Kidney (tissue), 22 donors: ENCODE measurements at places on chromosomes 11 and 22. TPM values are rescaled to one million over a fixed set of nuclear protein-coding genes. Genes with fewer than 3 reads are reported as not detected.

GRCh38 chr11:8389029-8389996 lies 125.6 kb upstream of the LMO1 start:
- peak; percentile 70 for DNase-seq
- no peak overlapping the region for H3K27ac ChIP-seq
- H3K36me3 ChIP-seq, result no peaks in the 10 kb centered on the region

DNA sequence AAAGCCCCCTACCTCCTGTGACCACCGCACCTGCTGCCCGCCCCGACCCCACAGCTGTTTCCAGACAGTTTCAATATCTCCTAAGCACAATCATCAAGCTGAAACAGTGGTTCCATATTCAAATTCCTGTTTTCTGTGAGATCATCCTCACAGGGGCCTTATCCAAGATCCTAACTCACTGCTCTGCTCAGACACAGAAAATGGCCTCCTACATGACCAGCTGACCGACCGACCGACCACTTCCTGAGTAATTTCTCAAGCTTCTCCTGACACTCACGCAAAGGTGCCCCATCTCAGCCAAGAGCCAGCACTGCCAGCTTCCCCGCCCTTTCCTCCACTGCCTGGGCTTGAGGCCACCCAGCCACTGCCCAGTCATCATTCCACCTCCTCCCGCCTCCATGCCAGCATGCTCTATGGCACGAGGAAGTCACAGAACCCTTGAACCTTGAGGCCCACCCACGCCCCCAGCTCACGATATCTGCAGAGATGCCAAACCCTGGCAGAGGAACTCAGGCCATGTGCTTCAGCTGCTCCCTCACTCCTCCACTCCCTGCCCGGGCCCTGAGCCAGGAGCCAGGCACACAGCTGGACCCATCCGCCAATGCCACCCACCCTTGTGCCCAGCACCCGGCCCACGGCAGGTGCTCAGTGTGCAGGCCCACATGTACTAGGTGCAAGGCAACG lies 14.0 kb downstream of the KIAA0930 start:
- H3K27ac ChIP-seq, result no peak overlapping the region
- no peaks in the 10 kb centered on the region for H3K4me1 ChIP-seq
- H3K36me3 ChIP-seq, result no peaks in the 10 kb centered on the region
- H3K27me3 ChIP-seq, result no peaks in the 10 kb centered on the region
- DNase-seq, result peak; percentile 77

DNA sequence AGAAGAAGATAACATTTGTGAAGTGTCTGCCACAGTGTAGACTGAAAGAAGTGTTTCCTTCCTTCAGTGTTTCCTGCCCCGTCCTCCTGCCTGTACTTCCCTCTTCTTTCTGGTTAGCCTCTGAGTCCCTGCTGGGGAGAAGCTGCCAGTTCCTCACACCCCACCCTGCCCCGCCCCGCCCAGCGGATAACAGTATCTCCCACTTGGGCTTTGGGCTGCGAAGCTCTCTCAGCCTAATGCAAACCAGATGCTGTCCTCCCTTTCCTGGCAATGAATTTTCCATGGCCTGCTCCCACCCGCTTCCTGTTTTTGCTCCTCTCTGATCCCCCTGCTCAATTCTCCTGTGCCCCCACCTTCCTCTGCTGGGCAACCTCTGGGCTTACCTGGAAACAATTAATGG lies 5.2 kb upstream of the RAB3IL1 start:
- H3K4me3 ChIP-seq, result no peak overlapping the region
- no peaks in the 10 kb centered on the region for H3K27me3 ChIP-seq

DNA sequence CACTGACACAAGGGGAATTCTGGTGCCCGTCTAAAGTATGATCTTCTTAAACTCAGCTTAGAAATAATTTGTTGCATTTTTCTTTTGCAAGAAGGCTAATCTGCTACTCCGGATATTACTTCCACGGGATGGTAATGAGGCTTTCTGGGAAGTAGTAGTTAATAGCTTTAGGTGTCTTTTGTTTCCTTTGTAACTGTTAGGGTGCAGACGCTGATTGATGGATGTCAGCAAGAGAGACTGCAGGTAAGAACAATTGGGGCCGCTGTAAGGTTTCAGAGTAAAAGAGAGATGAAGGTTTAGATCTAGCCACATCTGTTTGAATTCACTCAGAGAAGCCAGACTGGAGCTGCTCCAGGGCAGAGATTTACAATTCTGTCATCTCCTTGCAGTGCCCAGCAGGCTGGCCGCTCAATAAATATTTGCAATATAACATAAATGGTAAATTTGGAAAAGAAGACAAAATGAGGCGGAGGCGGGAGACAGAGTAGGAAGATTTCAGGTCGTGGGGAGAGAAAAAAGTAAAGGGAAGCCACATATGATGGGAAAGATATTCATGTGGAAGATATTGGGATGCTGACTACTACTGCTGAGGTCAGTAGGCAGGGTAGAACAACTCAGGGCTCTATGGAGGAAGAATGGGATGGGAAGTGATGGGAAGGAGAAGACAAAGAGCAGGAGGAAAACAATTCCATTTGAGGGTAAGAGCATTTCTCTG lies 320.5 kb downstream of the AASDHPPT start:
- no peak for DNase-seq
- H3K27me3 ChIP-seq, result no peaks in the 10 kb centered on the region
- H3K27ac ChIP-seq, result no peak overlapping the region
- no peaks in the 10 kb centered on the region for H3K4me1 ChIP-seq
- H3K4me3 ChIP-seq, result no peak overlapping the region
- no peaks in the 10 kb centered on the region for H3K36me3 ChIP-seq

GRCh38 chr11:31641477-31642062 lies 132.0 kb downstream of the ELP4 start:
- DNase-seq, result peak; percentile 32
- H3K27me3 ChIP-seq, result no peaks in the 10 kb centered on the region
- no peaks in the 10 kb centered on the region for H3K36me3 ChIP-seq
- H3K27ac ChIP-seq, result no peak overlapping the region
- H3K4me3 ChIP-seq, result no peak overlapping the region
- no peaks in the 10 kb centered on the region for H3K4me1 ChIP-seq

DNA sequence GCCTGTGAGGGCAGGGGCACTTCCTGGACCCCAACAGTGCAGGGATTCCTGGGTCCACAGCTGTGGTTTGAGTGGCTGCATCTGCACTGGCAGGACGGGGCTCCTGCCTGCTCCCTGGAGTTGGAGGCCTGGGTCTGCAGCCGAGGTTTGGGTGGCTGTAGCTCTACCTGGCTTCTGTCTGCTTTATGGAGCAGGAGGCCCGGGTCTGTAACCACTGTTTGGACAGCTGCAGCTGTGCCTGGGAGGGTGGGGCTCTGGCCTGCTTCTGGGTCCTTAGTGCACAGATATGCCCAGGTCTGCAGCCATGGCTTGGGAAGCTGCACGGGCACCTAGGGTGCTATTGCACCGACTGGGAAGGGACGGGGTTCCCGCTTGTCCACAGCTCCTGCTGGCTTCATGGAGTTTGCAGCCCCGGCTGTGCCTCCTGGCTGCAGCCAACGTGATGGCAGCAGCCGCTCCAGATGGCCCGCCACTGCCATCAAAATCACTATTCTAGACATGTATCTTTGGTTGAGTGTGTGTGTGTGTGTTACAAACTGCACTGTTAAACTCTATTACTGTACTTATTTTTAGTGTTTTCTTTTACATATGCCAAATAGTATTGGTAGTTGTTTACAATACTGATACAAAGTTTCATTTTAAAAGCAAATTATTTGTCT lies 412.3 kb upstream of the KIRREL3 start:
- no peaks in the 10 kb centered on the region for H3K4me1 ChIP-seq
- no peak overlapping the region for H3K27ac ChIP-seq
- H3K36me3 ChIP-seq, result no peaks in the 10 kb centered on the region
- no peaks in the 10 kb centered on the region for H3K27me3 ChIP-seq

DNA sequence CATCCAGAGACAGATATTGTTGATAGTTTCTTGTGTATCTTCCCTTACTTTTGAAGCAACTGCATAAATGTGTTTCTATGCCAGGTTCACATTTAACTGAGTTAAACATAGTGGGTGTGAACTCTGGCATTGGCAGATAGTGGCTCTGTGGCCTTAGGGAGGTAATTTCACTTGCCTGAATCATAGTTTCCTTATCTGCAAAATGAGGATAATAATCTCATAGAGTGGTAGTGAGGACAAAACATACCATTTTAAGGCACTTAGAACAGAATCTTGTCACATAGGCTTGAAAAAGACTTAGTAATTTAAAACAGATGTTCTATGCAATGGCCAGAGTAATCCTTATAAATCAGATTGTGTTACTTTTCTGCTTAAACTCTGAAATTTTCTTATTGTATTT lies 56.4 kb upstream of the SYN3 start:
- DNase-seq, result no peak
- no peaks in the 10 kb centered on the region for H3K36me3 ChIP-seq
- H3K4me1 ChIP-seq, result no peaks in the 10 kb centered on the region
- H3K4me3 ChIP-seq, result no peak overlapping the region
- H3K27me3 ChIP-seq, result no peaks in the 10 kb centered on the region

GRCh38 chr11:17161515-17161914 lies 46.3 kb downstream of the PIK3C2A start:
- H3K4me1 ChIP-seq, result no peaks in the 10 kb centered on the region
- no peak for DNase-seq
- H3K36me3 ChIP-seq, result no peaks in the 10 kb centered on the region
- no peaks in the 10 kb centered on the region for H3K27me3 ChIP-seq
- no peak overlapping the region for H3K4me3 ChIP-seq

- no peak overlapping the region for H3K4me3 ChIP-seq
- no peaks in the 10 kb centered on the region for H3K36me3 ChIP-seq
- no peak for DNase-seq
- no peaks in the 10 kb centered on the region for H3K27me3 ChIP-seq
- peaks cover 11% of the 10 kb centered on the region for H3K4me1 ChIP-seq
Observed at GRCh38 chr11:65699306-65699705, 12.7 kb upstream of the KAT5 start.

DNA sequence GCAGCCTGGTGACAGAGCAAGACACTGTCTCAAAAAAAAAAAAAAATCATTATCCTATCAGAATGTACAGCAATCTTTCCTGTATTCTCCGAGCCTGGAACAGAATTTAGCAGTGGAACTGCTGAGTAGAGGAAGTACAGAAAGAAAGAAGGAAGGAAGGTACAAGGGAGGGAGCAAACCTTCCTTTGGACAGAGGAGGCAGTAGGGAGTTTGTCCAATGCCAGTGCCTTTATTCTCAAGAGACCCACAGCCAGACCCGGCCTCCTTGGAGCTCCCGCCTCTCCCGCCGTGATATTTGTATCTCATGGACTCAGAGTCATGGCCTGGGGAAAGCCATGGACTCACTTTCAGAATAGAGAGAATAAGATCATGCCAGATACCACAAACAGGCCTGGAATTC lies 37.7 kb upstream of the LRRC55 start:
- no peak for DNase-seq
- no peaks in the 10 kb centered on the region for H3K27me3 ChIP-seq
- H3K36me3 ChIP-seq, result no peaks in the 10 kb centered on the region
- no peak overlapping the region for H3K4me3 ChIP-seq

DNA sequence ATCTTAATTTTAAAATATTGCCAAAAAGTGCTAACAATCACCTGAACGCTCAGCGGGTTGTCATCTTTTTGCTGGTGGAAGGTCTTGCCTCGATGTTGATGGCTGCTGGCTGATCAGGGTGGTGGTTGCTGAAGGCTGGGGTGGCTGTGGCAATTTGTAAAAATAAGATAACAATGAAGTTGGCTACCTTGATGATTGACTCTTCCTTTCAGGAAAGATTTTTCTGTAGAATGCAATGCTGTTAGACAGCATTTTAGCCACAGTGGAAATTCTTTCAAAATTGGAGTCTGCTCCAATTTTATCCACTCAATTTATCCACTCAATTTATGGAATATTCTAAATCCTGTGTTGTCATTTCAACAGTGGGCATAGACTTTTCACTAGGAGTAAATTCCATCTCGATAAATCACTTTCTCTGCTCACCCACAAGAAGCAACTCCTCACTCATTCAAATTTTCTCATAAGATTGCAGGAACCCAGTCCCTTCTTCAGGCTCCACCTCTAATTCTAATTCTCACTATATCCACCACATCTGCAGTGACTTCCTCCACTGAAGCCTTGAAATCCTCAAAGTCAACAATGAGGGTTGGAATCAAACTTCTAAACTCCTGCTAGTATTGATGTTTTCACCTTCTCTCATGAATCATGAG lies 78.8 kb downstream of the LINC01488 start:
- no peaks in the 10 kb centered on the region for H3K27me3 ChIP-seq
- H3K27ac ChIP-seq, result no peak overlapping the region
- no peaks in the 10 kb centered on the region for H3K4me1 ChIP-seq
- DNase-seq, result no peak
- no peaks in the 10 kb centered on the region for H3K36me3 ChIP-seq

- no peaks in the 10 kb centered on the region for H3K36me3 ChIP-seq
- no peaks in the 10 kb centered on the region for H3K27me3 ChIP-seq
- H3K4me1 ChIP-seq, result peaks cover 2% of the 10 kb centered on the region
Observed at GRCh38 chr11:19792510-19792909, 79.9 kb downstream of the NAV2 start.

DNA sequence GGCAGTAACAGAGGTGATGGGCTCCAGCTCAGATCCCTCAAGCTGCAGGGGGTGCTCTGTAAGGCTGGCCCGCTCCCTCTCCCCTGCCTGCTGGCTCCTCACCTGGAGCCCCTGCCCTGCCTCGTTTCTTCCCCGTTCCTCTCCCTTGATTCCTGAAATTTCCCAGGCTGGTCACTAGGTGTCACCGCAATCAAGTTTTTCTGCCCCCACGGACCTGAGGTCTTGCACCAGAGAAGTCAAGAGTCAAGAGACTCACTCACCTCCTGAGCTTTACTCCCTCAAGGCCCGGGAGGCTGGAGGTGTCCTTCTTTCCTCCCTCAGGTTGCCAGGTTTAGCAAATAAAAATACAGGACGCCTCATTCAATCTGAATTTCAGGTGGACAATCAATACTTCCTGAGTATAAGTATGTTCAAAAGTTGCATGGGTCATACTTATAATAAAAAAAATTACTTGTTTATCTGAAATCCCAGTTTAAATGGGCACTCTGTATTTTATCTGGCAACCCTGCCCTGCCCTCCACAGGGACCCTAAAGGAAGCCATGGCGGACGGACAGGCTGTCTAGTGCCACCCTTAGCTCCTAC lies 69.2 kb downstream of the SCUBE1 start:
- H3K4me1 ChIP-seq, result no peaks in the 10 kb centered on the region
- H3K36me3 ChIP-seq, result no peaks in the 10 kb centered on the region
- DNase-seq, result no peak
- H3K27ac ChIP-seq, result no peak overlapping the region

PLAAT3 gene
- total RNA-seq, result 88.2 TPM

CAVIN3 gene
- 58.1 TPM for total RNA-seq

CARNS1 gene
- 1.7 TPM for total RNA-seq

ACRV1 gene
- not detected for total RNA-seq

CALCA gene
- total RNA-seq, result not detected

NDUFS3 gene
- 85.8 TPM for total RNA-seq

KRTAP5-10 gene
- not detected for total RNA-seq

POGLUT3 gene
- total RNA-seq, result 22.0 TPM

IGF2 gene
- 30.5 TPM for total RNA-seq
